Activated T-helper 1 cell treated with anti-CD3 and anti-CD28 coated beads, Interleukin-2, amount 50 U/mL, for 16 hours (primary cell): ENCODE measurements at places on chromosomes 2 and 18.

GRCh38 chr2:167293172-167293781 is 405.0 kb downstream of the XIRP2 start:
- DNase-seq = no peak

DNA sequence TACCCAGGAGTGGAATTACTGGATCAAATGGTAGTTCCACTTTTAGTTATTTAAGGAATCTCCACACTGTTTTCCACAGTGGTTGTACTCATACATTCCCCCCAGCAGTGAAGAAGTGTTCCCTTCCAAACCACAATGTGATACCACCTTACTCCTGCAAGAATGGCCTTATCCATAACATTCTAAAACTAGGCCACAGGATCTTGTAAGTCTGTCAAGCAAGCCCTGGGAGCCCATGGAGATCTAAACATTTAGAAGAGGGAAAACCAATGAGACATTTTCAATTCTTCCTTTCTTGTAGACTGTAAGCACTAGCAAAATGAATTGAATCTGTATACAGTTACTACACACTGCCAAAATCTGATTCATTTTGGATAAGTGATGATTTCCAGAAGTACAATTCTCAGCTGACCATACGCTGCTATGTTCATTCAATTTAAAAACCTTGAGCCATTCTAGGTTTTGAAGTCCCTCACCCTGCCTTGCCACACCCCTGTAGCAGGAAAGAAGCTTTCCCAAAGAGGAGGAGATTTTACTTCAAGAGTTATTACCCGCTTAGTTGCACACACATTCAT is 149.1 kb downstream of the SLC8A1 start:
- DNase-seq = no peak

GRCh38 chr18:79643054-79643984 is 36.3 kb upstream of the CTDP1 start:
- DNase-seq = no peak

GRCh38 chr2:141517852-141518421 is 612.9 kb downstream of the LRP1B start:
- DNase-seq = no peak

DNA sequence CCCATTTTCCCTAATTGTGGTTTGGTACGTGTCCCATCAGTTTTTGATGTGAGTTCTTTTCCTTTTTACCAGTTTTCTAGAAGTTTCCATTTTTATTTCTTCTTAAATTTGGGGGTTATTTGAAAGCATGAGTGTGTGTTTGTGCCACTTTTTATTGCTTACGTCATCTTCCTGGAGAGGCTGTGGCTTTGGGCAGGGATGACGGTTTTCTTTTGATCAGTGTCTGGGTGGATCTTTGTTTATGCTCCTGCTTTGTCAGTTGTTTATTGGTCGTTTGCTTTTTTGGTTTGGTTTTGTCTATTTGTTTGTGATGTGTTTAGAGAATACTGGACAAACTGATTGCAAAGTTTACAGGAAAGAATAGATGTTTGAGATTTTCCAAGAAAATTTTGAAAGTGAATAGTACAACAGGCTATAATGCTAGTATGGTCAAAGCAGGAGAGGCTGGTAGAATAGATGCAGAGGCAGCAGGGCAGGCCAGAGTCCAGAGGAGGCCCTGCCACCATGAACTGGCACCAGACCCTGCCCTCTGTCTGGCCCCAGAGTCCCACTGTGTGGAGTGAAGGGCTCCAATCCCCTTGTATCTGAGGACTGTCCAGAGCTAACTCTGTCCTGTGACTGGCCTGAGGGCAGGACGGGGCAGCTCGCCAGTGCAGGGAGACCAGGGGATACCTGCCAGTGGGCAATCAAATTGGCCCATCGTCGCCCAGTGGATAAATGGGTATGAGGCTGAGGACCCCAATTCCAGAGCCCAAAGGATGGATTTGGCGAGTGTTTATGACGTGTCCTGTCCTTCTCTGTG is 23.4 kb upstream of the SNED1 start:
- DNase-seq = no peak

GRCh38 chr18:79819968-79820351 is 22.2 kb downstream of the KCNG2 start:
- no peak for DNase-seq

DNA sequence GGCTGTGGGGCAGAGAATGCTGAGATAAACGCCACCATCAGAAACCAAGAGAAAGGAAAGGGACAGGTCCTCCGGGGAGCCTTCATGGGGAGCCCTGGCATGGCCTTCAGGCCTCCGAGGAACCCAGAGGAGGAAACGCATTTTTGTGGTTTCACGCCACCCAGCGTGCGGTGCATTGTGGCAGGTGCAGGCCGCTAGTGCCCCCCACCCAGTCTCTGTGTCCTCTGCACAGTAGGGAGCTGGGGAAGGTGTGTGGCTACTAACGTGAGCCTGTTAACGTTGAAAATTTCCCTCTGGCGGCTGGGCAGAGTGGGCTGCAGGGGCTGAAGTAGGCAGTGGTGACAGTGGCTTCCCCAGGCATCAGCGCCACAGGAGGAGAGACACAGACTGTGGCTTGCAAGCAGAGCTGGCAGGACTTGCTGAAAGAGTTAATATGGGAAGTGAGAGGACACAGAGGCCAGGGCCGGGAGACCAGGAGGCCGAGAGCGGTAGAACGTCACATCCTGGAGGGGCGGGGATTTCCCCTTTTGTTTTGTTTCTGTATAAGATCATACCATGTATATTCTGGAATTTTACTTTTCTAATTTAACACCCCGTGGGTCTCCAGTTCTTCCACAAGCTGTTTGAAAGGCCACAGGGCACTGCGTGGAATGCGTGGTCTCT is 166.9 kb downstream of the GBX2 start:
- no peak for DNase-seq

- no peak for DNase-seq
Measured at GRCh38 chr2:166140475-166140874, 12.7 kb upstream of the SCN1A start.

DNA sequence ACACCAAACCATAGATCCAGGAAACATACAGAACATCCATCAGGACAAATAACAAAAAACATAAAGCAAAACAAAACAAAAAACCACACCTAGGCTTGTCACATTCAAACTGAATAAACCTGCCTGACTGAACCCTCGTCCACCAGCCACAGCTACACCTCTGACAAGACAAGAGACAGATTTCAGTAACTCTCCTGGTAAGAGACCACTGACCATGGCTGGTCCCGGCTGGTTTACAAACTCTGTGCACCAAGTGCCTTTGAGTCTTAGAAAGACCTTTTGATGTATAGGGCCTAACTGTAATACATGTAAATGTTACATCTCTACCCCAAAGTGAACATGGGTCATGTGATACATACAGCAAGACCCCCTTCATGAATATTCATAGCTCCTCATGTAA is 4.8 kb upstream of the SLC66A2 start:
- no peak for DNase-seq

DNA sequence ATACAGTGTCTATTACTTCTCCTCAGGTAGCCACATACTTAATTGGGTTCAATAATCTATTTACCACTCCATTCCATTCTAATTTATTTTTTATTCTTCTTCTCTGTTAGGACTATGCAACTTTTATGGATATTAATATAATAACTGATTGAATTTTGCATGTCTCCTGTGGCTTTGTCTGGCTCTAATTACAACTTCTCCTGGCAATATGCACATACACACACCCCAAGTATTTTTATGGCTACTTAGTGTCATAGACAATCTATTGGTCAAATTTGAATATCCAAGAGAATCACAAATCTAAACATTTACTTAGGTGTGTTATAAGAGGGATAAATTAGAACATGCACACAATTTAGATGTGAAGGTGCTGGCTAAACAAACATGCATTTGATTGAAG is 73.1 kb downstream of the BOD1L2 start:
- no peak for DNase-seq

DNA sequence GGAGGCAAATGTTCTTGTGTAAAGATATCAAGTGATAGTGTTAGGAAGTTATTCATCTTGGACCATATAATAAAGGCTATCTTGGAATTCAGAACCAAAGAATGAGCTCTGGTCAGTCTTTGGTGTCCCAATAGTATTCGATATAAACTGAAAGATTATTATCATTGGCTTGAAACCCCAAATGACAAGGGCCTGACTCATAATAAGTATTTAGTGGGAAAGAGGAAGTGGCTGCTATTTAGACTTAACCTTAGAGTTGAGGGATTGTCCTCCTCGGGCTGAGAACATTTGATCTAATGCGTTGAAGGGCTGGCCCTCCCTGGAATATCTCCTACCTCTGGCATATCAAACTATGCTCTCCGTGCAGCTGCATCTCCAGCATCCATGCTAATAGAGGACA is 67.5 kb downstream of the CDH20 start:
- DNase-seq = no peak

DNA sequence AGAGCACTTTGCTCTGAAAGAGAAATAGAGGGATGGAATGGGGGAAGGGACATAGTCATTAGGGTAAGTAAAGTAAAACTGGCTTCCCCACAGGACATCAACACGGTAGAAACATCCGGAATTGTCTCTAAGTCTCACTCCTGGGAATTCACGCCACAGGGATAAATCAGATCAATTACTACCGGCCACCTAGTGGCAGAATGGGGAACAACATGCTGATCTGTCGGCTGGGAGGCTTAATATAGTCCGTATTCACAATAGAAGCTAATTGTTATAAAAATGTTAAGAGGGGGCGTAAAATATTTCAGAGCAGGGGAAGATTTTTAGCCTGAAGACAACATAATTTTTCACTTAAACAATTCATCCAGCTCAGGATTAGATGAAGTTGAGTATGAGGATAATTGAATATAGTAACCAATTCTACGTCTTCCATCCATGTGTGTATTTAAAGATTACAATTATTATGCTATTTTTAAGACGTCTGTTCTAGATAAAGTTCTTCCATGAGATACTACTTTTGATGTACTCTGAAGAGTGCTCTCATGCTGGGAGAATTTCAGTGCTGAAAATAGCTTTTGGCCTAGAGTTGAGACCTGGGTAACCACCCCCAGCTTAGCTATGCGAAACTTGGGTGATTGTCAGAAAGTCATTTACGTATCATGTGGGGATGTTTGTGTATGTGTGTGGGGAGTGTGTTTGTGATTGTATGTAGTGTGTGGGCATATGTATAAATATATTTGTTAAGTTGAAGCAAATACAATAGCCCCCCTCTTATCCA is 65.7 kb downstream of the LRRTM1 start:
- no peak for DNase-seq

GRCh38 chr18:78865771-78866310 is 113.8 kb upstream of the SALL3 start:
- no peak for DNase-seq

DNA sequence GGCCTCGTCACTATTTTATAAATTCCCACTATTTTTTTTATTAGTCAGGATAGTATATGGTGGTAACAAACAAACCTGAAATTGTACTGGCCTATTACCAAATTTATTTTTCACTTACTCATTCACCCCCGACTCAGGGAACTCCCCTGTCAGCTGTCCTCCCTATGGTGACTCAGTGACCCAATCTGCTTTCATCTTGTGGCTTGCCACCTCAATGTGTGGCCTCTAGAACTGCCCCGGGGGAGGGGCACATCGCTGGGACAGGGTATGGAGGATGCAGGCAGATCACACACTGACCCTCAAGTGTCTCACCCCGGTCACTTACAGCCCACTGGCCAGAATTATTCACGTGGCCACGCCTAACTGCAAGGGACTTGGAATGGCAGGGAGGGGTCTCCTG is 71.6 kb downstream of the ACTR2 start:
- peak; percentile 16 for DNase-seq

- DNase-seq = no peak
Measured at GRCh38 chr2:142037066-142037465, 93.8 kb downstream of the LRP1B start.

GRCh38 chr2:133200684-133201421 is 367.4 kb downstream of the NCKAP5 start:
- DNase-seq = no peak

DNA sequence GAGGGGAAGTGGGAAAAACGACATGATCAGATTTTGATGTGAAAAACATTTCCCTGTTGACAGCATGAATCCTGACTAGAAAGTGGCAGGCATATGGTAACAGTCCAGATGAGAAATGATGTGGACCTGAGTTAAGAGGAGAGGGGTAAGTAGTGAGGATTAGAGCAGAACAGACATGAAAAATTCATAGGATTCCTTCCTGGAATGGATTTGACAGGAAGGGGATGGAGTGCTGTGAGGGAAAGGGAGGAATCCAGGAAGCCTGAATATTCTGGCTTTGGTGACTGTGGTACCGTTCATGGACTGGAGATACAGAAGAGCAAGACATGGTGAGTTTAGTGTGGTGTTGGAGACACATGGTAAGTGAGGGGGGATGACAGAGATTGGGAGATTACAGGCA is 115.4 kb downstream of the TMEM131 start:
- DNase-seq = no peak

- DNase-seq = no peak
Measured at GRCh38 chr18:58313491-58314032, 269.5 kb downstream of the NEDD4L start.

- DNase-seq = no peak
Measured at GRCh38 chr2:128438091-128438490, 119.4 kb upstream of the HS6ST1 start.

DNA sequence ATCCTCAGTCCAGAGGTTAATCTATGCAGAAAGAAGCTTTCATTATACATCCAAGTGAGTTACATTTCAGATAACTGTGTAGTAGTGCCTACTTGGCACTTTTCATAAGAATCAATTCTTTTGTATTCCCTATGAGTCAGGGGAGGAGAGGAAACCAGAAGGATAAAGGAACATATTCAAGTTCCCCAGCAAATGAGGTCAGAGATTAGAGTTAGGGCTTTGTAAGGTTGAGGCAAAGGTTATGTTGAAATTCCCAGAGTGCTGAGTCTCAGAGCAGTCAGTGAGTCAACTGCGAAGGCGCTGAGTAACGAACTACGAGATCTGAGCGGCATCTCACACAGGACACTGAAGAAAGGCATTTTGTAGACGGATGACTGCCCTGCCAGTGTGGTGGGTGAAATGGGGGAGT is 25.1 kb upstream of the ME2 start:
- DNase-seq = no peak

- no peak for DNase-seq
Measured at GRCh38 chr2:66070721-66071602, 364.0 kb upstream of the MEIS1 start.

DNA sequence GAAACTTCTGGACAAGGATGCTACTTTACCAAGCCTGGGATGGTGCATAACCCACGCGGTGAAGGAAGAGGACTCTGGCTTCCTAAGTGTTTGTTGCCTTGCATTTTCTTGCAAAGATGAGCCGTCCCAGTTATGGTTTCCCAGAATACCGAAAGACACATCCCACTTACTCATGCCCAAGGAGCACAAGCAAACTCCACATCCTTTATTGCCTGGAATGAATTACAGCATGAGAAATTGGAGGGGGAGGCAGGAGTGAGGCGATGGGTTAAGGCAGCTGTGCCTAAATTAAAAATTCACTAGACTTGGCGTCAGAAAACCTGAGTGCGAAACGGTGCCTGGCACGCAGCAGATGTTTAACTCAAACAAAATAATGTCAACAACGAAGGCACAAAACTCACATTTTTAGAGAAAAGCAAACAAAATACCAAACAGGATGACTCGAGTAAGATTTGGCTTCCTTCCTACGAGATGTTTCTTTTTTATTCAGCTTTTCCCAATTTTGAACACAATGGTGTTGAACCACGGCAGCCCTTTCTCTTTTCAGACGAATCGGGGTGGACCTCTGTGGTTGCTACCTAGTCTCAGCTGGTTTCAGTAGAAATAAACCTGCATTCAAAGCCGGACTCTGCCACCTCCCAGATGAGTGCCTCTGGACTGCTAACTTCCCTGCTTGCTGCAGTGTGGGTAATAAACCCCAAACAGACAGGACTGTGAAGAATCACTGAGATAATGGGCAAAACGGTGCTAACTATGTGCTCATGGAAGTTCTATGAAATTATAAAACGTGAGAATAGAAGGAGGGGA is 100.3 kb upstream of the NCK2 start:
- DNase-seq = no peak

- no peak for DNase-seq
Measured at GRCh38 chr2:9997936-9998335, 45.4 kb upstream of the KLF11 start.
